ENCODE measurements at places on chromosomes 7 and 10.

DNA sequence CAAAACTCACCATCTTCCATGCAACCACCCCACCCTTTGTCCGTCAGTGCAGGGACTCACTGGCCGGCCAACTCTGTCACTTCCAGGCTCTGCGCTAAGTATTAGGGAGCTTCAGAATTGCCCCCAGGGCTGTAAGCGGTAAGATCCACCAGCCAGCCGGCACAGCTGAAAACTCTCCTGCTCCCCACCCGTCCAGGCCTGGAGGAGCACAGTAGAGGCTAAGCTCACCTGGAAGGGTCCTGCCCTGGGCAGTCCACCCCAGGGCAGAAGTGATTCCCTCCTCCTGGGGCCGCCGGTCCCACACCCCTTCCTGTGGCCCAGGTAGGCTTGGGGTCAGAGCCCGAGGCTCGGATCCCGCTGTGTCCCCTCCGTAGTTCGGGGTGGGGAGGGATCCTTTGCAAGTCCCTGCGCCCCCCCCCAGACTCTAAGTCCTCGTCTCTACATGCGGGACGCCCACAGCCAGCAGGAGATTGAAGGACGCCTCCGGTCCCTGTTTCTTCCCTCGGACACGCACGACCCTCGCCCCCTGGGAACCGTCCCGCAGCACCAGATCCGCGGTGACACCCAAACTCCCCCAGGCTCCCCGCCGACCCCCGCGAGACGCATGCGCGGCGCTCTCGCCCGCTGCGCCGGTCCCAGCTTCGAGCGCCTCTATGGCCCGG lies 138.9 kb downstream of the ARHGAP22 start:
- no peak for DNase-seq

- no peak for DNase-seq
These were observed 91.2 kb upstream of the PLPP4 start for GRCh38 chr10:120365872-120366271.

- no peak for DNase-seq
These were observed 40.9 kb downstream of the FHIP2A start for GRCh38 chr10:114862456-114862855.

GRCh38 chr10:108905821-108906220 lies 1017.5 kb downstream of the XPNPEP1 start:
- no peak for DNase-seq

Measured in GM12865 (cell line).